Nasal cavity respiratory epithelium epithelial cell of viscerocranial mucosa (primary cell): ENCODE measurements at places on chromosomes 1 and 21. TPM values are rescaled to one million over a fixed set of nuclear protein-coding genes. Genes with fewer than 3 reads are reported as not detected.

The SLC22A15 gene
- total RNA-seq, result 34.2 and 38.5 TPM in 2 replicates

The F13B gene
- total RNA-seq, result not detected in 2 replicates

The CCDC27 gene
- total RNA-seq, result not detected in 2 replicates

The FAM131C gene
- total RNA-seq, result 0.34 and 1.00 TPM in 2 replicates

The MSH4 gene
- 0.34 and 1.1 TPM in 2 replicates for total RNA-seq

The RNU1-4 gene
- total RNA-seq, result under 0.01 TPM in 2 replicates

The TMEM269 gene
- 0.07 and 0.34 TPM in 2 replicates for total RNA-seq
